NB4 (cell line): ENCODE measurements at places on chromosomes 13 and 19.

DNA sequence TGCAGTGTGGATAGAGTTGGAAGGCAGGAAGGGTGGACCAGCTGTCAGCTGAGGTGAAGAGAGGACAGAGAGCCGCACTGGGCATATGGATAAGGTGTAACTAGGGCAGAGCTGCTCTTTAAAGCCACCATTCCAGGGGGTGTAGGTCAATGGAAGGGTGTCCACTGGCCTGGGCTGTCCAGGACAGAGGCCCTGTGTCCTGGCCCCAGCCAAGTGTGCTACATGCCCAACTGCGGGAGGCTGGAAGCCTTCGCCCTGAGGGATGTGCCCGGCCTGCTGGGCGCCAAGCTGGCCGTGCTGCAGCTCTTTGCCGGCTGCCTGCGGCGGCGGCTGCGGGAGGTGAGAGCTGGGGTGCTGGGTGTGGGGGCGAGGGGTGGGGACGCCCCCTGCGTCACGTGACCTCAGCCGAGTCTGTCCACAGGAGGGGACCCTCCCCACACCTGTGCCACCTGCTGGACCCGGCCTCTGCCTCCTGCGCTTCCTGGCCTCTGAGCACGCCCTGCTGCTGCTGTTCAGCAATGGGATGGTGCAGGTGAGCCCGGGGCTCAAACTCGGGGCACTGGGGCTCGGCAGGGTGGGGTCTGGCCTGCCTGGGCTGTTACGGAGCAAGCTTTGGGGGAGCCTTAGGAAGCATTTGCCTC lies 9.8 kb downstream of the PLK5 start:
- DNase-seq, result no peak

GRCh38 chr13:76808927-76809326 lies 77.3 kb downstream of the KCTD12 start:
- DNase-seq, result no peak

GRCh38 chr19:18058208-18059009 lies 28.3 kb downstream of the IL12RB1 start:
- peak; percentile 85 for DNase-seq

DNA sequence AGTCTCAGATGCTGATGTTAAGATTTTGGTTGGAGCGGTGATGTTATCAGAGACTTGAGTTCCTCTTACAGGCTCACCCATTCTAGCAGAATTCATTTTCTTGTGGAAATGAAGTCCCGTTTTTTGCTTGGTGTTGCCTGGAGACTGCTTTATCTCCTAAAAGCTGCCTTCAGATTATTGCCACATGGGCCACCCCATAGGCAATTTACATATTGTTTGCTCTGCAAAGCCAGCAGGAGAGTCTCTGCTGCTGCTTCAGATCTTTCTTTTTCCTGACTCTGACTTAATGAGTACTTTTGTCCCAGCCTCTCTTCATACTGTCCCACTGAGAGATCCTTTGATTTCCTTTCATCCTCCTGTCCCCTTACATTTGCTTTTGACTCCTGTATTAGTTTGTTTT lies 114.6 kb downstream of the TDRD3 start:
- DNase-seq, result no peak

DNA sequence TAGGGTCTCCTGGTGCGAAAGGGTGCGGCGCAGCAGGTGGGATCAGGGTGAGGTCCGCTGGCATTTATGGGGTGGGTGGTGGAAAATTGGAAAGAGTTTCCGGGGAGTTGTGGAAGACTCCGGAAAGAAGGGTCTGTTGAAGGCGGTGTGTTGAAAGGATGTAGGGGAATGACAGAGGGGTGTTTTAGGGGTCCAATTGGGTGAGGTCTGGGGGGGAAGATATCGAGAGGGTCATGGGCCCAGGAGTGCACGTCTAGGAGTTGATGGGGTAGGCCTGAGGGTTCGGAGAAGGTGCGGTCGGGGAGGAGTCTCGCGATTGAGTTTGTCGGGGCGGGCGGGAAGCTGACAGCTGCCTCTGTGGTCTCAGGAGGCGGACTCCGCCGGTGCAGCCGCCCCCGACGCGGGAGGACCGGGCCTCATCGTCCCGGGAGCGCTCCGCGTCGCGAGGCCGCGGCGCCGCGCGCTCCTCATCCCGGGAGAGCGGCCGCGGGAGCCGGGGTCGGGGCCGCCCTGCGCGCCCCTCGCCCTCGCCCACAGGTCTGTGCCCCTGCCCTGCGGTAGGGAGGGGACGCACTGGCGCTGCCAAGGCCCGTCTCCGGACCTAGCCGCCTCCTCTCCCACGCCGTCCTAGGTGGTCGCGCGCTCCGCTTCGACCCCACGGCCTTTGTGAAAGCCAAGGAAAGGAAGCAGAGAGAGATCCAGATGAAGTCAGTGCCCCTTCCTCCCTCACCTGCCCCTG lies 7.0 kb downstream of the PGLYRP1 start:
- peak; percentile 12 for DNase-seq

GRCh38 chr13:71374471-71375049 lies 492.4 kb downstream of the DACH1 start:
- DNase-seq, result no peak
